Ascending aorta (tissue), 2 donors: ENCODE measurements at places on chromosomes 6 and 20. TPM values are rescaled to one million over a fixed set of nuclear protein-coding genes. Genes with fewer than 3 reads are reported as not detected.

- no peak for DNase-seq
- no peak overlapping the region for H3K4me3 ChIP-seq
- no peaks in the 10 kb centered on the region for H3K27me3 ChIP-seq
- no peak overlapping the region for H3K27ac ChIP-seq
- H3K4me1 ChIP-seq, result no peaks in the 10 kb centered on the region
- H3K36me3 ChIP-seq, result no peaks in the 10 kb centered on the region
These were observed 39.2 kb upstream of the BHLHE23 start for GRCh38 chr20:63045991-63046390.

GRCh38 chr6:146127447-146128215 is 98.8 kb downstream of the GRM1 start:
- no peak for DNase-seq
- H3K27me3 ChIP-seq, result no peaks in the 10 kb centered on the region
- H3K4me3 ChIP-seq, result no peak overlapping the region
- H3K4me1 ChIP-seq, result no peaks in the 10 kb centered on the region
- no peak overlapping the region for H3K27ac ChIP-seq

DNA sequence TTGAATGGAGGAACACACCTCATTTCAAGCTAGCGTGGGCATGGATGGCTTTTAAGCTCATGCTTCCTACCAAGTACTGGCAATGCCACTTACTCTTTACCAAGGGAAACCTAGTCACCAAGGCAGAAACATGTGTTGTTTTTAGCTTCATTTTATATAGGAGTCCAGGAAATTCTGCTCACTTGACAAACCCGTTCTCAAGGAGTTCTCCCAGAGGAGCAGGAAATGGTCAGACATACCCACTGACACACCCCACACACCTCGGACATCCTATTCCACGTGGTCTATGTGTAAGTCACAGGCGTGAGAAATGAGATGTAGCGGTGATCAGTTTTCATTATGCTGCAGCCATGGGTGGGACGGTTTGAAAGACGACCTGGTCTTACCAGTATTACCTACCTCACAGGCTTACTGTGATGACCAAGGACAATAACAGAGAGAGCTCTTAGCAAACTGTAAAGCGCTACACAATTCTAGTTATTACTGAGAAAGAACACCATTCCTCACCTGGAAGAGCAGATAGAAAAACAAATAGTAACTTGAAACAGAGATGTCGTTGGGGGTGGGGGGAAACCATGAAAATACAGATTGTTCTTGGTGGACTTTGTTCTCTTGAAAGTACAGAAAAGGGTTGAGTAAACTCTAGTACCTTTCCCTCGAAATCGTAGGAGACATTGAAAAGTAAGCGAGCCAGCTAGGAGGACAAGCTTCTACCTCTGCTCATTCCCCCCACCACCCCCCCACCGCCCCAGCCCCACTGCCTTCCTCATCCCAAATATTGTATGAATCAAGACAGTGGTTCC is 1.7 kb downstream of the CNKSR3 start:
- peaks cover 15% of the 10 kb centered on the region for H3K4me1 ChIP-seq
- peak overlapping the region; percentile 93 for H3K27ac ChIP-seq
- H3K27me3 ChIP-seq, result no peaks in the 10 kb centered on the region
- H3K36me3 ChIP-seq, result no peaks in the 10 kb centered on the region
- peak overlapping the region; percentile 67 for H3K4me3 ChIP-seq
- no peak for DNase-seq

GRCh38 chr20:63024573-63025392 is 18.0 kb upstream of the BHLHE23 start:
- no peak overlapping the region for H3K4me3 ChIP-seq
- no peak for DNase-seq
- H3K27me3 ChIP-seq, result peaks cover 8% of the 10 kb centered on the region
- no peak overlapping the region for H3K27ac ChIP-seq

- H3K4me1 ChIP-seq, result no peaks in the 10 kb centered on the region
- H3K4me3 ChIP-seq, result no peak overlapping the region
- no peak overlapping the region for H3K27ac ChIP-seq
- H3K36me3 ChIP-seq, result no peaks in the 10 kb centered on the region
- H3K27me3 ChIP-seq, result no peaks in the 10 kb centered on the region
These were observed 767 bp upstream of the PAX1 start for GRCh38 chr20:21704408-21705385.

- DNase-seq, result no peak
- H3K36me3 ChIP-seq, result no peaks in the 10 kb centered on the region
- H3K4me3 ChIP-seq, result no peak overlapping the region
- H3K27ac ChIP-seq, result no peak overlapping the region
- H3K4me1 ChIP-seq, result peaks cover 4% of the 10 kb centered on the region
- no peaks in the 10 kb centered on the region for H3K27me3 ChIP-seq
These were observed 134.0 kb upstream of the MARCKS start for GRCh38 chr6:113723182-113723581.

DNA sequence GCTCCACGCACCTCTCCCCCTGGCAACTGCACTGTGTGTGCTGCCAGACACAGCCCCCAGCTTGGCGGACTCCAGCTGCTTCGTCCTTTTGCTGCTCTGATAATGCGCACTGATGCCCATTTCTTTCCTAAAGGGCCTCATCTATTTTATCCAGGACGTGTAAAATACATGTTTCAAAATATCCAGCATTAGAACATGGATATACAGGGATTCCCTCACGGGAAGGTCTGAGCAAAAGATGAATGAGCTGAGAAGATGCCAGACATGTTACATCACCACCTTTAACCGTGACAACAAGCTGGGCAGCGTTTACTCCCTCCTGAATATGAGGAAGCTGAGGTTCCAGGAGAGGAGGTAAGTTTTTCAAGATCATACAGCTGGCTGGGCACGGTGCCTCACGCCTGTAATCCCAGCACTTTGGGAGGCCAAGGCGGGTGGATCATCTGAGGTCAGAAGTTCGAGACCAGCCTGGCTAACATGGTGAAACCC is 32.8 kb downstream of the TNXB start:
- no peak for DNase-seq
- peak overlapping the region; percentile 53 for H3K27ac ChIP-seq
- H3K4me1 ChIP-seq, result peaks cover 12% of the 10 kb centered on the region

GRCh38 chr6:46054516-46054915 is 38.9 kb upstream of the CLIC5 start:
- no peak overlapping the region for H3K27ac ChIP-seq
- H3K36me3 ChIP-seq, result no peaks in the 10 kb centered on the region
- H3K4me3 ChIP-seq, result no peak overlapping the region
- H3K27me3 ChIP-seq, result no peaks in the 10 kb centered on the region
- DNase-seq, result no peak
- H3K4me1 ChIP-seq, result no peaks in the 10 kb centered on the region

- H3K36me3 ChIP-seq, result no peaks in the 10 kb centered on the region
- DNase-seq, result no peak
- H3K4me3 ChIP-seq, result no peak overlapping the region
- no peak overlapping the region for H3K27ac ChIP-seq
- no peaks in the 10 kb centered on the region for H3K27me3 ChIP-seq
- H3K4me1 ChIP-seq, result no peaks in the 10 kb centered on the region
These were observed 323.5 kb upstream of the HSF2 start for GRCh38 chr6:122075917-122076316.

- H3K4me3 ChIP-seq, result no peak overlapping the region
- peaks cover 11% of the 10 kb centered on the region for H3K36me3 ChIP-seq
- no peaks in the 10 kb centered on the region for H3K4me1 ChIP-seq
- no peak overlapping the region for H3K27ac ChIP-seq
- no peaks in the 10 kb centered on the region for H3K27me3 ChIP-seq
These were observed 4.3 kb downstream of the PFDN4 start for GRCh38 chr20:54212226-54212625.

DNA sequence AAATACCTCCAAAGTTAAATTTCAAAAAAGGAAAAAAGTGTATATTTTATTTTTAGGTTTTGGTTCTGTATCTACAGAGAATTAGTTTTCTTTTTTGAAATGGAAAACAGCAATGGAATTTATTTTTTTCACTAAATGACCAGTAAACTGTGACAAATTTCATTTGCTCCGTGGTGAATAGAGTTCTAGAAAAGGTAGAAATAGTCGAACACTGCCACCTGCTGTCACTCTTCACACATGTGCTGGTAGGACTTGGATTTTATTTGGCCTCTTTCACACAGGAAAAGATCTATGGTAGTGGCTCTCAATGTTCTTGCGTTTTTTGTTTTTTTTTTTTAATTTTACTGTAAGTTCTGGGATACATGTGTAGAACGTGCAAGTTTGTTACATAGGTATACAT is 312.5 kb downstream of the EYA4 start:
- H3K27ac ChIP-seq, result no peak overlapping the region
- no peaks in the 10 kb centered on the region for H3K4me1 ChIP-seq

DNA sequence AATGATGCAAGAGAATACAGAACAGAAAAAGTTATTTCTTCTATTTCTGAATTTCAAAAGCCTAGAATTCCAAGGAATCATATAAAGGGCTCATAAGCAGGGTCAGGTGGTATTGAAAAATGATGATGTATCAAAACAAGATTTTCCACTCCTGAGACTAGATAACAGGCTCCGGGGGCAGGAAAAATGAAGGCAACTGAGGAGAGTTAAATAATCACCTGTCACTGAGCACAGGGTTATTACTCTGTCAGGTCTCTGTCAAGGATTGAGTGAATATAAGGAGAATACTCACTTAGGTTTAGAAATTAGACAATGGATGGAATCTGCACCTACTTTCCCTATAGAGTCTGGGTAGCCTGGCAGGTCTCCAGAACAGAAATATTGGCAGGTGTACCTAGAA is 76.1 kb upstream of the KHDRBS2 start:
- no peak overlapping the region for H3K27ac ChIP-seq
- no peaks in the 10 kb centered on the region for H3K27me3 ChIP-seq
- no peak overlapping the region for H3K4me3 ChIP-seq
- H3K36me3 ChIP-seq, result no peaks in the 10 kb centered on the region

DNA sequence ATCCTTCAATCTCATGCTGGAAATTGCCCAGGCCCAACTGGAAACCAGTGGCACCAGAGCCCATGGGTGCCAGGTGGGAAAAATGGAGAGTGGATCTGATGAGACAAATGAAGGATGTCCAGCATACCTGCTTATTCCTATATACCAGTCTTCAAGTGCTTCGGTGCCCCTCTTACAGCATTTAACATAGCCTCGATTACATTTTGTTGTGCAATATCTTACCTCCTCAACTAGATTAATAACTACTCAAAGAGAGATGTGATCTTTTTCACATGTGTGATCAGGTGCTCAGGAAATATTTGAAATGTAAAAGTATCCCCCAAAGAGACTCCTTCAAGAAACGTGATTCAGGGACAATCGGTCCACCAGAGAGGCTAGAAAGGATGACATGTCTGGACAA is 4.8 kb upstream of the ANKRD66 start:
- H3K27ac ChIP-seq, result no peak overlapping the region
- no peaks in the 10 kb centered on the region for H3K4me1 ChIP-seq
- no peaks in the 10 kb centered on the region for H3K27me3 ChIP-seq
- no peak overlapping the region for H3K4me3 ChIP-seq
- no peak for DNase-seq

DNA sequence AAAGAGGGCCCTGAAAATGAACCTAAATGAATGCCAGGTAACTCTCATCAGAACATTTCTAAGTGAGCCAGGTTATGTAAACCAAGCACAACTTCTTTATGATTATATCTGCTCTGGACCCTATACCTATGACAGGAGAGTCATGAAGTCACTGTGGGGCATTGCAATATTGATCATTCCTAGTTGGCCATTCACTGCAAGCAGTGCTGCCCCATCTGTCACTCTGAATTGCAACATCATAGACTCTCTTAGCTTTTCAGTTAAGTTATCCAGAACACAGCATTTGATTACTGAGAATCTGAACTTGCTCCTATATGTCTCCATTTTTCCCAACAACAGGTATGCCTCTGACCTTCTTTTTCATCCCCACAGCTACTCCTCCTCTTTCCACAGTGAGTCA is 3.3 kb downstream of the COL21A1 start:
- peak overlapping the region; percentile 88 for H3K27ac ChIP-seq
- no peaks in the 10 kb centered on the region for H3K36me3 ChIP-seq
- H3K4me3 ChIP-seq, result peak overlapping the region; percentile 49

GRCh38 chr6:20653085-20653479 is 118.8 kb downstream of the CDKAL1 start:
- no peak overlapping the region for H3K27ac ChIP-seq
- no peaks in the 10 kb centered on the region for H3K36me3 ChIP-seq
- no peaks in the 10 kb centered on the region for H3K4me1 ChIP-seq
- DNase-seq, result no peak
- no peaks in the 10 kb centered on the region for H3K27me3 ChIP-seq

DNA sequence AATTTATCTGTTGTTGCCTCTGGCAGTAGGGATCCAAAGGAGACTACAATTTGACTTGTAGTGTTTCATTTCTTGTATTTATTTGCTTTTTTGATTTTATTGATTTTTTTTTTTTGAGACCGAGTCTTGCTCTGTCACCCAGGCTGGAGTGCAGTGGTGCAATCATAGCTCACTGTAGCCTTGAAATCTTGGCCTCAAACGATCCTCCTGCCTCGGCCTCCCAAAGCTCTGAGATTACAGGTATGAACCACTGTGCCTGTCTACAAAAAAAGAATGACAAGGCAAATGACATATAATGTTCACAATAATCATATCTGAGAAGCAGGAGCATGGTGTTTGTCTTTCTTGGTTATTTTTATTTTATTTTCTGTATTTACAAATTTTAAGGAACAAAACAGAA is 117.6 kb upstream of the RNF24 start:
- no peak overlapping the region for H3K4me3 ChIP-seq
- DNase-seq, result no peak
- H3K27me3 ChIP-seq, result no peaks in the 10 kb centered on the region

GRCh38 chr6:157244175-157244574 is 79.1 kb downstream of the TMEM242 start:
- peaks cover 62% of the 10 kb centered on the region for H3K4me1 ChIP-seq
- H3K36me3 ChIP-seq, result no peaks in the 10 kb centered on the region
- no peaks in the 10 kb centered on the region for H3K27me3 ChIP-seq
- peak; percentile 90 for DNase-seq
- H3K4me3 ChIP-seq, result no peak overlapping the region

- no peak for DNase-seq
- H3K4me1 ChIP-seq, result no peaks in the 10 kb centered on the region
- H3K27me3 ChIP-seq, result no peaks in the 10 kb centered on the region
- H3K36me3 ChIP-seq, result no peaks in the 10 kb centered on the region
These were observed 46.1 kb upstream of the MTRF1L start for GRCh38 chr6:153048631-153049030.

DNA sequence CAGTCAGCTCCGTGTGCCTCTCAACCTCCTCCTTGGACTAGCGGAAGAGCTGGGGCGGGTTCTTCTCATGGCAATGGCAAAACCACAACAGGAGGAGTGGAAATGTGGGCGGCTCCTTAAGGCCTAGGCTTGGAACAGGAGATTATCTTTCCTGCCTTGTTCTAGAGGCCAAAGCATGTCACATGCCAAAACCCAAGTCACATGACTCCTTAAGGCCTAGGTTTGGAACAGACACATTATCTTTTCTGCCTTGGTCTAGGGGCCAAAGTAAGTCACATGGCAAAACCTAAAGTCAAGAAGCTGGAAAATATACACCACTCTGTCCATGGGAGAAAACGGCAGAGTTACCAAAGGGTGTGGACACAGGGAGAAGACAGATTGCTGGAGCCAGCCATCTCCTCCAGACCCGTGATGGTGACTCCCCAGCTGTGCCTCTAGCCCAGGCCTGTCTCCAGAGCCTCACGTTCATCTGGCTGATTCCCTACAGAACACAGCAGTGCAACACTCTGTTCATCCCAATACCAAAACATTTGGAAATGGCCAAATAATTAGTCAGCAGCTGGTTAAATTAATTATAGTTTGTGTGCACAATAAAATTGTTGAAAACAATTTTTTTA is 34.2 kb downstream of the ANKRD60 start:
- no peak overlapping the region for H3K27ac ChIP-seq
- no peak for DNase-seq
- no peak overlapping the region for H3K4me3 ChIP-seq
- no peaks in the 10 kb centered on the region for H3K27me3 ChIP-seq
- no peaks in the 10 kb centered on the region for H3K4me1 ChIP-seq

DEFB110 gene
- not detected for total RNA-seq

MYBL2 gene
- not detected for total RNA-seq

VGLL2 gene
- total RNA-seq, result not detected

HLA-DOB gene
- not detected for total RNA-seq

BHLHE23 gene
- total RNA-seq, result not detected

LKAAEAR1 gene
- total RNA-seq, result not detected

OR2B2 gene
- total RNA-seq, result not detected
